ENCODE measurements at places on chromosomes 16 and 17.

- DNase-seq = no peak
Measured at GRCh38 chr16:64866021-64866420, 255.8 kb downstream of the CDH11 start.

GRCh38 chr16:30548416-30549253, 9.5 kb downstream of the ZNF764 start:
- DNase-seq = no peak

- no peak for DNase-seq
Measured at GRCh38 chr17:72998343-72998742, 94.1 kb downstream of the SLC39A11 start.

DNA sequence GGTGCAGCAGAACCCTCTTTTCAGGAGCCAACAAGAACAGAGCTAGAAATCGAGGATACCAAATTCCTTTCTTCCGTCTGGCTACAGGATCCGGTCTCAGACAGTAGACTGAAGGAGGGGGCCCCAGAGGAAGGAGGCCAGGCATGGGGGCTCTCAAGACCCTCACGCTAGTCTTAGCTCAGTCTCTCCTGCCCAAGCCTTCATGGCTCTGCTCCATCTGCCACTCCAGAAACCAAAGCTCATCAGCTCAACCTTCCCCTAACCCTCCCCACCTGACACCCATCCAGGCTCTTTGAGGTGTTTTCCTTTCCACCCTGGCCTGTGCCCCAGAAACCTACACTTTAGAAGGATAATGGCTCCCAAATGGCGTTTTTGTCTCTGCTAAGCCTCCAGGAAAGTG, 6.2 kb upstream of the TMEM92 start:
- peak; percentile 21 for DNase-seq

DNA sequence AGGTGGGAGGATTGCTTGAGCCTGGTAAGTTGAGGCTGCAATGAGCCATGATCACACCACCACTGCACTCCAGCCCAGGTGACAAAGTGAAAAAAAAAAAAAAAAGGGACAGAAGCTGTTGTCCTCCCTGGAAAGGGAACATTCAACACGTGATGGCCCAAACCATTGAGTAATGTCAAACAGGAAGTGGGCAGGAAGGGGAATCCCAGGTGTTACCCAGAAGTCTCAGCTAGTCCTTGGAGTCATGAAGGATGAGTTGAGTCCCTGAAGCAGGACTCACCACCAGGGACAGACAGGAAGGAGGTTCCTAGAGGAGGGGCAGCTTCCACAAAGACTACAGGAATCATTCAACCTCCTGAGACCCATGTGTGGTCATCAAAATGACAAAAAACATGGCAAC, 19.8 kb upstream of the CMIP start:
- DNase-seq = no peak

GRCh38 chr17:68238871-68239253, 9.0 kb upstream of the AMZ2 start:
- no peak for DNase-seq

All from upper lobe of right lung (tissue), 1 donor.